ENCODE measurements at places on chromosomes 7 and 10. TPM values are rescaled to one million over a fixed set of nuclear protein-coding genes. Genes with fewer than 3 reads are reported as not detected.

GRCh38 chr10:17176091-17176490 lies 25.4 kb downstream of the TRDMT1 start:
- no peak for DNase-seq

GRCh38 chr7:102991540-102992214 lies 78.9 kb downstream of the LRRC17 start:
- DNase-seq = no peak

GRM3 gene
- polyA plus RNA-seq = 0.13 TPM

DNA sequence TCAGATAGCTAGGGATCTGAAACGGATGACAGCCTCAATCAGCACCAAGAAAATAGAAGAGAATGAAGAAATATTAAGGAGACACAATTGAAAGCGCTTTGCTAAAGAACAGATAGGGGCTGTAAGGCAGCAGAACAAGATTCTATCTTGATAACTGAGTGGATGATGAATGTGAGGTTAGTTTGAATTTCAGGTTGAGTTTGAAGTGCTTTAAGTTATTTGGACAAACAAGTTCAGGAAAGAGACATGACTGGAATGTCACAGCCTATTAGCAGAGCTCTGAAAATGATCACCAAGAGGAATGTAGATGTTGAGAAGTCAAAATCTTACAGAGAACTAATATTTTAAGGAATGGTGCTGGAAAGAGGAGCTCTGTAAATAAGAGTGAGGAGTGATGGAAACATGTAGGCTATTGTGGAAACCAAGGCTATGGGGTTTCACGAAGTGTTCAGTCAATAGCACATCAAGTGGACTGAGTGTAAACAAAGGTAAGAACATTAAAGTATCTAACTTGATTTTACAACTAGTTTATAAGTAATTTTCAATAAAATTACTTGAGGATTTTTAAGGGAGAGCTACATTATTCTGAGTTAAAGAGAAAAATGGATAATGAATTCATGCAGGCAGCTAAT lies 61.6 kb downstream of the MEST start:
- no peak for DNase-seq

TEX47 gene
- not detected for polyA plus RNA-seq

All from left kidney (tissue), 8 donors.